Natural killer cell (primary cell): ENCODE measurements at places on chromosomes 6 and 20. TPM values are rescaled to one million over a fixed set of nuclear protein-coding genes. Genes with fewer than 3 reads are reported as not detected.

Gene NFATC2
- total RNA-seq: 141 TPM

Gene FOXA2
- not detected for total RNA-seq

Gene DDR1
- total RNA-seq: 5.2 TPM

Gene CRISP3
- not detected for total RNA-seq

Gene FABP7
- total RNA-seq: not detected

Gene MLN
- total RNA-seq: not detected

Gene ULBP1
- total RNA-seq: 0.23 TPM

Gene SYCP2
- 8.6 TPM for total RNA-seq

Gene KCNG1
- not detected for total RNA-seq

DNA sequence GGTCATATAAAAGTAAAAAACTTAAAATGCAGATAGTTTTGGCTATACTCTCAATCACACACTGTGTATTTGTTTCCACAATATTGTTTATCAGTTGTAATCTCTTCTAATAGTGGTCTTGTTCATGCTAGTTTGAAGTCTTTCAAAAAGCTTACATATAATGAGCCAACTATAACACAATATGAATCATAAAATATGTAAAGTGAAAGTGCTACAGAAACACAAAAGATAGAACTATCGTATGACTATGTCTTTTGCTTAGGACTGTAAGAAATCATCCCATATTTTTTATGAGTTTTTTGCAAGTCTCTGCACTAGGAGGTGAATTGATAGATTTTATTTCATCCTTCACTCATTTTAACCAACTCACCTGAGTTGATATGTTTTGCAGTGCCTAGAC, 136.0 kb downstream of the MMUT start:
- DNase-seq: no peak

GRCh38 chr6:78966542-78966941, 99.2 kb downstream of the IRAK1BP1 start:
- DNase-seq: no peak

DNA sequence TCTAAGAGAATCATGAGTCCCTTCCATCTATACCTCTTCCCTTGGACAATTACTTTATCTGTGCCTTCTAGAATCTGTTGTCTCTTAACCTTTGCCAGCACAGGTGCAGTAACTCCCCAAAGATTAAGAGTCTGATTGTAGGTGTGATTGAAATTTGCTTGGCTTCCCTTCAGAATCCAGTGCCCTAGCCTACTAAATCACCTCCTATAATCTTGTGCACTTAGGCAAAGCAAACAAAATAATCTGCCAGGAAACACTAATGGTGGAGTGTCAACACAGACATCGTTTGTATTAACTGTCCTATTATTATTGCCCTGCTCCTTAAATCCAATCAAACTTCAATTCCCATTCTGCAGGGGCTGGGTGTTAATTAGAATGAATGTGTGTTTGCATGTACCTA, 28.0 kb downstream of the ID4 start:
- no peak for DNase-seq

DNA sequence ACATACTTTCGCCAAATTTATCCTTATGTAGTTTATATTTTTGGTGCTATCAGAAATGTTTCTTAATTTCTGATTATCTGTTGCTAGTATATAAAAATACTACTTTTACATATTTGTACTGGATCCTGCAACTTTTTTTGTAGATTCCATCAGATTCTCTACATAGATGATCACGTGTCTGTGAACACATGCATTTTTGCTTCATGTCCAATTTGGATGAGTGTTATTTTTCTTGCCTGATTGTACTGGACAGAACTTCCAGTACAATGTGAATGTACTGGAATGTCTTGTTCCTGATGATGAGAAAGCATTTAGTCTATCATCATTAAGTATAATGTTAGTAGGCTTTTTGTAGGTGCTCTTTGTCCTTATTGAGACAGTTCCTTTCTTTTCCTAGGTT, 25.0 kb upstream of the SSR1 start:
- DNase-seq: no peak

GRCh38 chr20:31719644-31720485, 2.8 kb downstream of the BCL2L1 start:
- DNase-seq: no peak

DNA sequence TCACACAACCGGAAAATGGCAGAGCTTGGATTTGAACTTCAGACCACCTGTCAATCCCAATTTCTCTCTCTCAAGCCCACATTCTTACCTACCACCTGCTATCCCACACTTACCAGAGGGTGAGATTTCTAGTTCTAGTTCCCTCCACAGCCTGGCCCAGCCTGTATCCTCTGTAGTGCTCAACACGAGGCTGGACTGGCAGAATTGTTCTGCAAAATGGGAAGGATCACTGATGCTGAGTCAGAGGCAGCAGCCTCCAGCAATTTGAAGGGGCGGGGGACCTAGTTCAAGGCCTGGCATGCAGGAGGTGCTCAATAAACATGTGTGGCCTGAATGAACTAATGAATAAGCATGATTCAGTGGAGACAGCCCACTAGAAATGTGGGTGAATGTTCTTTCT, 53.6 kb upstream of the TTPAL start:
- no peak for DNase-seq

DNA sequence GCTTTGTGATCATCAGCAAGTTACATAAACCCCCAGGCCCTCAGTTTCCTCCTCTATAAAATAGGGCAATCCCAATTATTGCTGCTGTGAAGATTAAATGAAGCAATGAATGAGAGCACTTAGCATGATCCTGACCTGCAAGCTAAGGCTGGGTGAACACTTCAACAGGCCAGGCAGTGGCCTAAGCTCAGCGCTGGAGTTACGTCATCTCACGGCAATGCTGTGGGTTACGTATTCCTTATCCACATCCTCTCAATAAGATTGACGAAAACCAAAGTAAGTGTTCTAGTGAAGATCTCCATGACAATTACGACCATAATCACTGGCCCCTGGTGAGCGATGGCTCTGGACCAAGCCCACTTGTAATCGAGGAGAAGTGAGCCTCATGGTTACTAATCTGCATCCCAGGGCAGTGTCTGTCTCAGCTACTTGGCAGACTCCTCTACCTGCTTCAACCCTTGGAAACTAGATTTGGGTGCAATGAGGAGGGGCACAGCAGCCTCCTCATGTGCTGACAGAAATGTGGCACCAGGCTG, 274.1 kb upstream of the ARID1B start:
- DNase-seq: no peak

DNA sequence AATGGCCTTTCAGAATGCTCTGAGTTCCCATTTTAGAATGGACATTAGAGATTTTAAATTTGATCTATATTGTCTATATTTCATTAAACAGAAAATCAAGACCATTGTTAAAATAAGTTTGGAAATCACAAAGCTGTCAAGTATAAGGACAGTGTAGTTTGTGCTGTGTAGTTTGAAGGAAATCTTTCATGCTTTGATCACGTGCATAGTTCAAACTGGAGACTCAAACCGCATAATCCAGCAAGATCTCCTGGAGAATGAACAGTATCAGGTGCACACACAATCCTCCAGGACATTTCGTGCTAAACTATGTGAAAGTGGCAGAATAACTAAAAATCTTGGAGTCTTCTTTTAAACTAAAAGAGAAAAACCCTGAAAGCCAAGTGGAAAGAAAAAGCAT, 60.8 kb upstream of the TBXT start:
- no peak for DNase-seq

DNA sequence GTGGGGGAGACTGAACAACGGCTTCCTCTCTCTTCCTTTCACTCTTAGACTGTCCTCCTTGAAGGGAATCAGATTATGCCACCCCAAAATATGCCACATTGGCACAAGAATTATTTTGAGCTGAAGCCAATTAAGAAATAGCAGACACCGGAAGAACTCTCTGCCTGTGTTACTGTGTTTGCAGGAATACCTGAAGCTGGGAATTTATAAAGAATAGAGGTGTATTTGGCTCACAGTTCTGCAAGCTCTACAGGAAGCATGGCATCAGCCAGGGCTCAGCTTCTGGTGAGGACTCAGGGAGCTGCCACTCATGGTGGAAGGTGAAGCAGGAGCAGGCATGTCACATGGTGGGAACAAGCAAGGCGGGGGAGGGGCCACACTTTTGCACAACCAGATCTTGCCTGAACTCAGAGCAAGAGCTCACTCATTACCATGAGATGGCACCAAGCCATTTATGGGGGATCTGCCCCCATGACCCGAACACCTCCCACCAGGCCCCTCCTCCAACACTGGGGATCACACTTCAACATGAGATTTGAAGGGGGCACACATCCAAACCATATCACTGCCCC, 46.0 kb downstream of the PCNA start:
- no peak for DNase-seq

- DNase-seq: no peak
Observed at GRCh38 chr6:70264306-70264705, 38.6 kb downstream of the COL9A1 start.

DNA sequence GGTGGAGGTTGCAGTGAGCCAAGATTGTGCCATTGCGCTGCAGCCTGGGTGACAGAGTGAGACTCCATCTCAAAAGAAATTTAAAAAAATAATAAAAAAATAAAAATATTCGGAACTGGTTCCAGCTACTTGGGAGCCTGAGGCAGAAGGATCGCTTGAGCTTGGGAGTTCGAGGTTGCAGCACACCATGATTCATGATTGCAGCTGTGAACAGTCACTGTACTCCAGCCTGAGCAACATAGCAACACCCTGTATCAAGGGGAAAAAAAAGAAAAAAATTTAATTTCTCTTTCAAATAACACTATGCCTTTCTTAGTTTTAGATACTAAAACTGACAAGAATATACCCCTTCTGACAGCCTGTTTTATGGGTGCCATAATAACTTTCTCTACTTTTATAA, 10.5 kb downstream of the KDM1B start:
- no peak for DNase-seq

DNA sequence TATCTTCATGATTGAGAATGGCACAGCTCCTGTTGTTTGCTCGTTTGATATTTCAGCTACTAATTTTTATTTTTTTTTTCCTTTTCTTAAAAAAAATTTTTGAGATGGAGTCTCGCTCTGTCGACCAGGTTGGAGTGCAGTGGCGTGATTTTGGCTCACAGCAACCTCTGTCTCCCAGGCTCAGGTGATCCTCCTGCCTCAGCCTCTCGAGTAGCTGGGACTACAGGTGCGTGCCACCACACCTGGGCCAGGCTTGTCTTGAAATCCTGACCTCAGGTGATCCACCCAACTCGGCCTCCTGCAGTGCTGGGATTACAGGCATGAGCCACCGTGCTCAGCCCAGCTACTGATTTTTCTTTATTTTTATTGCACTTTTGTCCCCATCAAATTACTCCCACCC, 150.2 kb upstream of the SIM1 start:
- no peak for DNase-seq

GRCh38 chr20:6993011-6993410, 225.5 kb downstream of the BMP2 start:
- DNase-seq: no peak

GRCh38 chr6:169424821-169425240, 171.2 kb upstream of the THBS2 start:
- DNase-seq: no peak

- DNase-seq: no peak
Observed at GRCh38 chr6:100809346-100809745, 71.8 kb downstream of the ASCC3 start.

DNA sequence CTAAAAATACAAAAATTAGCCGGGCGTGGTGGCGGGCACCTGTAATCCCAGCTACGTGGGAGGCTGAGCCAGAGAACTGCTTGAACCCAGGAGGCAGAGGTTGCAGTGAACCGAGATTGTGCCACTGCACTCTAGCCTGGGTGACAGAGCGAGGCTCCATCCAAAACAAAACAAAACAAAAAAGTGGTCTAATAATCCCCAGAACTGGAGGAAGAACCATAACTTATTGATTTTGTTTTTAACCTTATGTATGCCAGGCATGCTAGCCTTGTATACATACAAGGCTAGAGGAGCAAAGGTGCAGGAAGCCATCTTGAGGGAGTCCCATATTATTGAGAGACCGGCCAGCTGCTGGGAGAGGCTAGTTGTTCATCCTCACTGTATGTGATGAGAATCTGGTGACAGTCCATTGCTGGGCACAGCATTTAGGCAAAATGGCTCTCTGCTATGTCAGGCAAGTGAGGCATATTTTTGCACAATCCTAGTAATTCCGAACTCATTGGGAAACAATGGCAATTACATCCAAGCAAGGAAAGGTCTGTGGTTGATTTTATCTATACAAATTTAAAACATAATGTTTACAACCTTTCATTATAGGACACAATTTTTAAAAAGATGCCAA, 18.0 kb downstream of the HFE start:
- no peak for DNase-seq

- no peak for DNase-seq
Observed at GRCh38 chr6:62354261-62354660, 68.2 kb upstream of the KHDRBS2 start.

DNA sequence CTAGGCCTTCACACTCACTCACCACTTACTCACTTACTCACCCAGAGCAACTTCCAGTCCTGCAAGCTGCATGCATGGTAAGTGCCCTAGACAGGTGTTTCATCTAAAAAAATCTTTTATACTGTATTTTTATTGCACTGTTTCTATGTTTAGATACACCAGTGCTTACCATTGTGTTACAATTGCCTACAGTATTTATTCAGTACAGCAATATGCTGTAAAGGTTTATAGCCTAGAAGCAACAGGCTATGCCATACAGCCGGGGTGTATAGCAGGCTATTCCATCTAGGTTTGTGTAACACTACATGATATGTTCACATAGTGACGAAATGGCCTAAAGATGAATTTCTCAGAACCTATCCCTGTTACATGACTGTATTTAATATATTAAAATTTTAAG, 37.1 kb upstream of the KCNK5 start:
- no peak for DNase-seq

DNA sequence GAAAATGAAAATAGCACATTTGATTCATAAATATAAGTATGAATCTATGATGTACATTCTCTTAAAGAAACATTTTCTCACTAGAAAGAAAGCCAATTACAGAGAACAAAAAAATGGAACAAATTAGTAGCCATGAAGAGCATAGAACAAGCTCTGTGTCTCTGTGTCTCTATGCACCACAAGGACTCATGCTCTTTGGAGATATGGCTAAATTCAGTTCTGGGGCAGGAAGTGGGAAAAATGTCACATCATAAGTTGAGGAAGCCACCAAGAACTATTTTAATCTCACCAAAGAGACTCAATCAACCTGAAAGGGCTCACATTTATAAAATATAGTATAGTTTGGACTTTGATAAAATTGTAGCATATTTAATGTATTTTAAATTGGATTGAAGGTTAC, 1259.8 kb upstream of the GJE1 start:
- DNase-seq: no peak

DNA sequence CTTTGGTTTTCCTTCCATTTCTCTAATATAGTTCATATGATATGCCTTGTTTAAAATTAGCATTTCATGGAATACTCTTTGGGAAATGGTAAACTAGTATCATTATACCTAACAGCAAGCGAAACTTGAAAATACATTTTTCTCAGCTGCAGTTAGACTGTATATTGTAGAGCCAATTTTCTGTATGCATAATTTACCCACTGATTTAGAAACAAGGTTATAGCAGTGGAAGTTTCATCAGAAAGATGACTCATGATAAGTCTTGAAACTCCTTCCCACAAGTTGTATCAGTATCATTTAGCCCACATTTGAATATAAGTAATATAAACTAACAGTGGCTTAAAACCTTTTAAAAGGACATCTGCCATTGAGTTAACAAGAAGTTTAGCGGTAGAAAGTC, 164.8 kb upstream of the BMP5 start:
- no peak for DNase-seq
